Body of pancreas (tissue), 4 donors: ENCODE measurements at places on chromosomes 7 and 10.

- H3K4me3 ChIP-seq = no peak overlapping the region
- H3K27me3 ChIP-seq = no peaks in the 10 kb centered on the region
- no peak overlapping the region for H3K27ac ChIP-seq
Measured at GRCh38 chr10:112801748-112802147, 148.3 kb upstream of the TCF7L2 start.

GRCh38 chr10:88996927-88997326, 6.3 kb downstream of the FAS start:
- H3K4me1 ChIP-seq = peaks cover 8% of the 10 kb centered on the region
- H3K27ac ChIP-seq = no peak overlapping the region
- no peaks in the 10 kb centered on the region for H3K36me3 ChIP-seq

GRCh38 chr10:30006410-30006809, 53.0 kb downstream of the JCAD start:
- peaks cover 10% of the 10 kb centered on the region for H3K4me1 ChIP-seq
- H3K4me3 ChIP-seq = no peak overlapping the region
- H3K27me3 ChIP-seq = no peaks in the 10 kb centered on the region
- H3K27ac ChIP-seq = no peak overlapping the region
- H3K36me3 ChIP-seq = no peaks in the 10 kb centered on the region

DNA sequence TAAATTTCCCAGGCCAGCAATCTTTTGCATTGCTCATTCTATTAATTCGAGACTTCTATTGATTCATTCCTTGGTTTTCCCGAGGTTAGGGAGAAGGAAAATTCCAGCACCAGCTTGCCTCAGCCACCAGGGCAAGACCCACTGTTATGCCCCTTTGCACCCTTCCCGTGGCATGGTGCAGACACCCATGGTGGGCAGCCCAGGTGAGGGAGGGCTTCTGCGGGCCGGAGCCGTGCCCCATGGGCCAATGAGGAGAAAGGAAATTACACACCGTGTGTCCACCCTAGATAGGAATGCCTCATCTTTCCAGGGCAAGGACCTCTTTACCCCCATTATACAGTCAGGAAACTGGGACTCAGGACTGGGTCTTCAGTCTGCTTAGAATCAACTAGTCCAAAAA, 4.5 kb upstream of the GRID1 start:
- no peaks in the 10 kb centered on the region for H3K27me3 ChIP-seq
- no peak overlapping the region for H3K27ac ChIP-seq
- DNase-seq = no peak
- H3K4me3 ChIP-seq = no peak overlapping the region

DNA sequence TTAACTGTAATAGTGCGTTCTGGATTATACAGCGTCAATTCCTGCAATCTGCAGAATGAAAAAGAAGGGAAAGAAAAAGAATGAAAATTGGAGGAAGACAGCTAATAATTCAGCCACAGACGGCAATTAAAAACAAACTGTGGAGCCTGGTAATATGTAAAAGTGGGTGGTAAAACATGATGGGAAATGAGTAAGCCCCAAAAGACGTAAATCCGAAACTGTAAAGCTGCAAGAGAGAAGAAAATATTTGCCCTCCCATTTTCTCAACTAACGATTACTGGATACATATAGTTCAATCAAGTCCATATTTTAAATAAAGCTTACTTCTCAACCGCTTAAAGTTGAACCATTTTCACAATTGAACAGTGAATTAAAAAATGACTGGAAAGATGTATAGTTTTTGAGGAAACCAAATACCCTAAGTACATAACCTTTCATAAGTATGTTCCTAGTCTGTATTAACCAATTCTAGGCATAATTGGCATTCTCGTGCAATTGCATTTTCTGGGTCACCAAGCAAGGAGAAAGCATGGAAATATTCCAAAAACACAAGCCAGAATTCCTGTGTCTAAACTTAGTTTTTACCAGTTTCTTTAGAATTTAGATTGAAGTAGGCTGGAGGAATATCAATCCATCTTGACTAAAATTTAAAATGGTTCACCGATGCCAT, 44.8 kb downstream of the MALSU1 start:
- no peaks in the 10 kb centered on the region for H3K27me3 ChIP-seq
- H3K36me3 ChIP-seq = no peaks in the 10 kb centered on the region
- H3K27ac ChIP-seq = no peak overlapping the region
- H3K4me1 ChIP-seq = no peaks in the 10 kb centered on the region

DNA sequence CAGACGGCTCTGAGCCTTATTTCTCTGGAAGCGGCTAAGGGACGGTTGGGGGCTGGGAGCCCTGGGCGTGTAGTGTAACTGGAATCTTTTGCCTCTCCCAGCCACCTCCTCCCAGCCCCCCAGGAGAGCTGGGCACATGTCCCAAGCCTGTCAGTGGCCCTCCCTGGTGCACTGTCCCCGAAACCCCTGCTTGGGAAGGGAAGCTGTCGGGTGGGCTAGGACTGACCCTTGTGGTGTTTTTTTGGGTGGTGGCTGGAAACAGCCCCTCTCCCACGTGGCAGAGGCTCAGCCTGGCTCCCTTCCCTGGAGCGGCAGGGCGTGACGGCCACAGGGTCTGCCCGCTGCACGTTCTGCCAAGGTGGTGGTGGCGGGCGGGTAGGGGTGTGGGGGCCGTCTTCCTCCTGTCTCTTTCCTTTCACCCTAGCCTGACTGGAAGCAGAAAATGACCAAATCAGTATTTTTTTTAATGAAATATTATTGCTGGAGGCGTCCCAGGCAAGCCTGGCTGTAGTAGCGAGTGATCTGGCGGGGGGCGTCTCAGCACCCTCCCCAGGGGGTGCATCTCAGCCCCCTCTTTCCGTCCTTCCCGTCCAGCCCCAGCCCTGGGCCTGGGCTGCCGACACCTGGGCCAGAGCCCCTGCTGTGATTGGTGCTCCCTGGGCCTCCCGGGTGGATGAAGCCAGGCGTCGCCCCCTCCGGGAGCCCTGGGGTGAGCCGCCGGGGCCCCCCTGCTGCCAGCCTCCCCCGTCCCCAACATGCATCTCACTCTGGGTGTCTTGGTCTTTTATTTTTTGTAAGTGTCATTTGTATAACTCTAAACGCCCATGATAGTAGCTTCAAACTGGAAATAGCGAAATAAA, 175.5 kb downstream of the RNF216 start:
- H3K36me3 ChIP-seq = no peaks in the 10 kb centered on the region
- no peak overlapping the region for H3K27ac ChIP-seq
- no peaks in the 10 kb centered on the region for H3K4me1 ChIP-seq

- no peak overlapping the region for H3K27ac ChIP-seq
- no peak overlapping the region for H3K4me3 ChIP-seq
- no peak for DNase-seq
Measured at GRCh38 chr7:83339907-83340306, 177.2 kb upstream of the PCLO start.

- no peak overlapping the region for H3K4me3 ChIP-seq
- DNase-seq = no peak
- peaks cover 98% of the 10 kb centered on the region for H3K4me1 ChIP-seq
- H3K27me3 ChIP-seq = no peaks in the 10 kb centered on the region
Measured at GRCh38 chr10:110840923-110841428, 30.8 kb upstream of the PDCD4 start.

- H3K4me1 ChIP-seq = peaks cover 31% of the 10 kb centered on the region
- no peak overlapping the region for H3K27ac ChIP-seq
- no peak for DNase-seq
- no peak overlapping the region for H3K4me3 ChIP-seq
- H3K36me3 ChIP-seq = no peaks in the 10 kb centered on the region
Measured at GRCh38 chr10:71233482-71233892, 21.1 kb downstream of the UNC5B start.

DNA sequence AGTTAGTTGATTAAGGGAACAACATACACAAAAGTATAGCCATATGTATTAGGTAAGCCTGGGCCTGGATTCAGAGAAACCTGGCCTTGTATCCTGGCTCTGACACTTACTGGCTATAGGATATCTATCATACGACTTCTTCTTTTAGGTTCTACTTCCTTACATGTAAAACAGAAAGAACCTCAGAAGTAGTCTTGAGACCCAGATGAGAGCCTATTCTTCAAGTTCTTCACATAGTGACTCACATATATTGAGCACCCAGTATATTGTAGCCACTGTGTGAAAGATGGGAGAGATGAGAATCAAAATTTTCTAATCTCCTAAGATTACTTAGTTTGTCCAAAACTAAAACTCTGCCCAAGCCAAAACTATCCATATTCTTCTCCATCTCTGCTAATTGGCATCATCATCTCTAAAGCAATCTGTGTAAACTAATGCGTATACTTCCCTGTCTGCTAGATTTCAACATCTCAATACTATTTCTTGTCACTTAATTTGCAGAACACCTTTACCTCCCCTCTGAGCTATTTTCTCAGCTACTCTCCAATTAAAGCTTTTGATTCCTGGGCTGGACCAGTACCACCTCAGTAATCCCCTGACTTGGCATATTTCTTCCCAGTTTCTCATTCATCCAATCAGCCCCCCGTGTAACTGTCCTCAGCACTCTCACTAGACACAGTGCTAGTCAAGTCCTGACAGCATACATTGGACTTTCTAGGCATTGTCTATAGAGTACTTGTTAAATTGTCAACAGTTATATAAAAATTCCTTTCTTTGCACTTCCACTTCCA, 53.5 kb upstream of the MET start:
- no peak for DNase-seq
- no peak overlapping the region for H3K4me3 ChIP-seq
- peaks cover 23% of the 10 kb centered on the region for H3K4me1 ChIP-seq
- H3K36me3 ChIP-seq = no peaks in the 10 kb centered on the region

- H3K27ac ChIP-seq = no peak overlapping the region
- no peak overlapping the region for H3K4me3 ChIP-seq
Measured at GRCh38 chr7:24707988-24708615, 49.2 kb downstream of the GSDME start.

DNA sequence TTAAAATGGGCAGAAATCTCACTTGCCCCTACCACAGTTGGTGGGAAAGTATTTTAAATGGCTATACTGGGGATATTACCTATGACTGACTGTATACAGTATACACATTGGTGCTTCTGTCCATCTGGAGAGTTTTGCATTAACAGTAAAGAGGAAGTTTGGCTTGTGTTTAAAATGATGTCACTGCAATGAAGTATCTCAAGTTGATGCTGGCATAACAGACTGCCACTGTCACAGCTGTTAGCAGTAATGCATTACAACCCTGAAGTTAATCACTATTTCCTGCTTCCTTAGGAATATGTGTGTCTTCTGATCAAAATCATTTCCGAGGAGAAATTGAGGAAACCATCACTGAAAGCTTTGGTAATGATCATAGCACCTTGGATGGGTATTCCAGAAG, 1.9 kb downstream of the DKK1 start:
- H3K36me3 ChIP-seq = no peaks in the 10 kb centered on the region
- no peaks in the 10 kb centered on the region for H3K27me3 ChIP-seq
- no peak for DNase-seq
- peaks cover 18% of the 10 kb centered on the region for H3K4me1 ChIP-seq
- H3K4me3 ChIP-seq = no peak overlapping the region

- no peaks in the 10 kb centered on the region for H3K36me3 ChIP-seq
- DNase-seq = no peak
- H3K4me3 ChIP-seq = no peak overlapping the region
- no peaks in the 10 kb centered on the region for H3K4me1 ChIP-seq
Measured at GRCh38 chr7:11911900-11912299, 79.9 kb upstream of the THSD7A start.

GRCh38 chr7:11506417-11506816, 325.6 kb downstream of the THSD7A start:
- H3K27ac ChIP-seq = no peak overlapping the region
- no peak for DNase-seq
- no peaks in the 10 kb centered on the region for H3K4me1 ChIP-seq
- no peaks in the 10 kb centered on the region for H3K36me3 ChIP-seq

DNA sequence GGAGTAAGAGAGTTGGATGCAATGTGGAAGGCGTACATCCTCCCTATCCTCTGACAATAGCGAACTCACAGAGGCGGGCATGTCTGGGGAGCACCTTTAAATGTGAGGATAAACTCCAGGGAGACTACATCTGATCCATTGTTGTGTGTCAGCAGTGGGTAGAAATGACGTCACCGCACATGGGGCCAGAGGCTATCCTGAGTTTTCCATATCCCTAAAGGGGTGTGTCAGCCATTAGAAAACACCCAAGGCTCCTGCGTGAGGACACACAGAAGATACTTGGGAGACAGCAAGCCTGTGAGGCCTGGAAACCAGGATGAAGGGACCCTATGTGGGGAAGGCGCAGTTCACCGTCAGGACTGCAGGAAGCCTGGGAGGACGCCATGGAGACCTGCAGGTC, 17.2 kb upstream of the CDHR3 start:
- H3K27ac ChIP-seq = no peak overlapping the region
- H3K27me3 ChIP-seq = no peaks in the 10 kb centered on the region
- H3K4me1 ChIP-seq = no peaks in the 10 kb centered on the region
- no peaks in the 10 kb centered on the region for H3K36me3 ChIP-seq
- H3K4me3 ChIP-seq = no peak overlapping the region
- DNase-seq = no peak

GRCh38 chr7:41652267-41652666, 50.6 kb downstream of the INHBA start:
- H3K27me3 ChIP-seq = no peaks in the 10 kb centered on the region
- DNase-seq = no peak
- H3K4me1 ChIP-seq = no peaks in the 10 kb centered on the region

DNA sequence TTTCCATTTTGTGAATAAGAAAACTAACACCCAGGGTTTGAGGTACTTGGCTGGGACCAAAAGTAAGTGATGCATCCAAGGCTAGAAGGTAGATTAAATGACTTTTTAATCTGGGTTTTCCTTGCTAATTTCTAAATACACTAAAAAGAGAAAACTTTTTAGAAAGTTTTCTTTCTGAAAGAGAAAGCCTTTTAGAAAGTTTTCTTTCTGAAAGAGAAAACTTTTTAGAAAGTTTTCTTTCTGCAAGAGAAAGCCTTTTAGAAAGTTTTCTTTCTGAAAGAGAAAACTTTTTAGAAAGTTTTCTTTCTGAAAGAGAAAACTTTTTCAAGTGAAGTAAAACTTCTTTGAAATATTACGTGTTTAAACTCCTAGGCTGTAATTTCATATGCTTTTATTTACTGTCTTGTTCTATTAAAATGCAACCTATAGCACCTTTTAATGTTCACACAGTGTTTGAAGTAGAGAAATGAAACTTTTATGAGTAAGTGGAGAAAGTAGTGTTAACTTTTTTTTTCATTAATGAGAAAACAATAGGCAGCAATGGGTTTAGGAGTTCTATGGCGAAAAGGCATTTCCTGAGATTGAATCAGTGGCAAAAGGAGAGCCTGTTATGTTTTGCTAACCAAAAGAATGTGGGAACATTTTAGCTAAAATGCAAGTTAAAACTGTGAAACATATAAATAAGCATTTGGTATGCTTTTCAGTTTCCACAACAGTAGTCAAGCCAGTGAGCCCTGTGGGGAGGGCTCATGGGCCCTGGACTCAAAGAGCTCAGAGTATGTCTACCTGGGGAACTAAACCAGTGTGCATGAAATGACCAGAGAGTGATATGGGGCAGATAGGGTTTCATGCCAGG, 103.7 kb downstream of the RBM20 start:
- H3K27ac ChIP-seq = no peak overlapping the region
- peaks cover 8% of the 10 kb centered on the region for H3K4me1 ChIP-seq
- H3K27me3 ChIP-seq = no peaks in the 10 kb centered on the region
- no peaks in the 10 kb centered on the region for H3K36me3 ChIP-seq
